AG08395 (cell line): ENCODE measurements at places on chromosomes 3 and 15.
A peak's percentile ranks its signal among the peaks of the same experiment; 100 is the strongest.

- no peak for DNase-seq
Measured at GRCh38 chr15:39709941-39710340, 72.7 kb downstream of the FSIP1 start.

DNA sequence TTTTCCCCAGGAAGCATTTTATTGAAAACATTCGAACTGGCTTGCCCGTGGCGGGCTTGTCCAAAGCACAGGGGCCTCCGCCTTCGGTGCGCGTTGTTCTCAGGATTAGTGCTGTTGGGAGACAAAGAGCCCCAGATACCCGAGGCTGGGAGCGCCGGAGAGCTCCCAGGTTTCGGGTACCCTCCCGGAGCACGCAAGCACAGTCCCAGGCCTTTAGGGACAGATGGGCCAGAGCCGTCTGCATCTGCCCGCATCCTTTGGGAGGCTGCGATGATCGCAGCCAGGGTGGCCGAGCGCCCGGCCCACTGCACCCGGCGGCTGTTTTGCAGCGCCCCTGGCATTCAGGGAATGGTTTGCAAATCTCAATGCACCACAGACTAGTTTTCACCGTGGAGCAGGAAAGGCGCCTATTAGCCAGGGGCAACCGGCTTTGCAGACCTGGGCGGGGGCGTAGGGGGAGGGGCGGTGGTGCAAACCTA, 5.0 kb upstream of the FEZF2 start:
- no peak for DNase-seq

DNA sequence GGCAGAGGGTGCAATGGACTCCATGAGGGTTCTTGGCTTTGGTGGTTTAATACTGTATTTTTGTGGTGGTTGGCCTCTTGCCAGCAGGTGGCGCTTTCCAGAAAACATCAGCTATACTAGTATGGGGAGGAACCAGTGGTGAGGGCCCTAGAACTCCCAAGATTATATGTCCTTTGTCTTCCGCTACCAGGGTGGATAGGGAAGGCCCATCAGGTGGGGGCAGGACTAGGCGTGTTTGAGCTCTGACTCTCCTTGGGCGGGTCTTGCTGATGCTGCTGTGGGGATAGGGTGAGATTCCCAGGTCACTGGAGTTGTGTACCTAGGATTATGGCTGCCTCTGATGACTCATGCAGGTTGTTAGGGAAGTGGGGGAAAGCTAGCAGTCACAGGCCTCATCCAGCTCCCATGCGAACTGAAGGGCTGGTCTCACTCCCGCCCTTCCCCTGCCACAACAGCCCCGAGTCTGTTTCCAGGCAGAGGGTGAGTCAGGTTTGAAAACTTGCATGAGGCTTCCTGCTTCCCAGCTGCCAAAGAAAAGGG, 357.7 kb downstream of the OTOL1 start:
- peak; percentile 5 for DNase-seq

GRCh38 chr3:197001972-197002700, 27.5 kb downstream of the MELTF start:
- DNase-seq, result no peak

GRCh38 chr15:77834276-77834990, 201.7 kb upstream of the LINGO1 start:
- DNase-seq, result no peak

DNA sequence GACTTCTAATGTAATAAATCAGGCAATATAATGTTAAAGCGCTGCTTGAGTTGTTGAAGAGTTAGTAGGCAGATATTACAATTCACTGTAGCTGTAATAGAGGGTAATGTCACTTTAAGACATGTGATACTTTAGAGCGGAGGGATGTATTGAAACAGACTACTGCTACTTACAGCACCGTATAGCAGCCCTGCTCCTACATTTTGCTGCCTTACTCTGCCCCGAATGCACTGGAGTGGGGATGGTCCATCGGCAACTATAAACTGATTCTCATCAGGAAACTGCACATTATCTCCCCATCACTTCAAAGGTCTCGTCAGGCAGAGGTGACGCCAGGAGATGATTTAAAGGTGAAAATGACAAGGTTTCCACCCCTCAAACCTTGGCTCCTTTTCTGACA, 349.7 kb upstream of the SUCLG2 start:
- no peak for DNase-seq

- DNase-seq, result no peak
Measured at GRCh38 chr3:152176998-152177397, 91.7 kb upstream of the MBNL1 start.
